ENCODE measurements at places on chromosomes 6 and 20.

DNA sequence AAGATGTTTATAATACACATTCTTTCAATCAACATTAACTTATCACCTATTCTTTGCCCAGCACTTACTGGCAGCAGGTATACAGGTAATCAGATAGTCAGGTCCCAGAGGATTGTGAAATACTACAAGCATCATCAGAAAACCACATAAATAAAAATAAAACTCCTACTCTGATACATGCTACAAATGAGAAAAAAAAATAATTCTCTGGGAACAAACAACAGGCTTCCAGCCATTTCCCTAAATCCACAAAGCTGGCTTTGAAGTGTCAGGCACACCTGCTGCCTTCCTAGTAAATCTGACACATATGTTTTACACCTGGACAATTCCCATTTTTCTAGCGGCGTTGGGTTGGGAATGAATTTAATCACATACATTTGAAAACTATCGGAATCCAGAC lies 384.5 kb upstream of the CDH4 start:
- no peak for DNase-seq

GRCh38 chr6:37432590-37432915 lies 468 bp upstream of the CMTR1 start:
- no peak for DNase-seq

DNA sequence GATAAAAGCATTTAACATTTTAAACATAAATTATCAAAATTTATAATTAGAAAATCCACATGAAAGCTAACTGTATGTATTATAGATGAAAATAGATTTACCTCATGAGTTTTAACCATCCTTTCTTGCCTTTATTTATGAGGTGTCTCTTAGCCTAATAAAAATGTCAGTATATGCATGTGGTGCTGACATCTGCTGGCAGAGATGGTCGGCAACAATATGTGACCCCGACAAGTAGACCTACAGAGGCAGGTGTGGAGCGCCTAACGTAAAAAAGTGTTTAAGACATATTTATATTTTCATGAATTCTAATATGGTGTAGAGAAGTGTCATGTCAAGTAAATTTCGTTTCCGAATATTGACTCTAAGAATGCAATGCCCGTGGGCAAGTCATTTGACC lies 149.0 kb upstream of the FUT9 start:
- no peak for DNase-seq

GRCh38 chr6:44004625-44005506 lies 122.4 kb downstream of the MRPL14 start:
- no peak for DNase-seq
